PC-9 (cell line): ENCODE measurements at places on chromosomes 11 and 22.

DNA sequence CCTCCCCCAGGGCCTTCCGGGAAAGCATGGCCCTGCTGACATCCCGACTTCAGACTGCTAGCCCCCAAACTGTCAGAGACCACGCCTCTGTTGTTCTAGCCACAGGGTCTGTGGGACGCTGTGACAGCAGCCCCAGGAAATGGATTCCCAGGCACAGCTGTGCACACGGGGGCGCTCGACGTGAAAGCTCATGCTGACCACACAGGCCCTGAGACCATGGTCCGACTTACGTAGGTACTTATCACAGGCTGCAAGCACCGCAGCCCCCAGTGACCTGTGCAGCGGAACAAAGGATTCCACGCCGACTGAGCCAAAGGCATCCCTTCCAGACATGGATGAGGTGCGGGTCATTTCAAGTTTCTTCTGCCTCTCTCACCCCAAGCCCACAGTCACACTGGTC, 150.6 kb downstream of the CTTN start:
- no peak for DNase-seq

- DNase-seq, result peak; percentile 94
Observed at GRCh38 chr22:35627267-35628041, 10.3 kb upstream of the MB start.

DNA sequence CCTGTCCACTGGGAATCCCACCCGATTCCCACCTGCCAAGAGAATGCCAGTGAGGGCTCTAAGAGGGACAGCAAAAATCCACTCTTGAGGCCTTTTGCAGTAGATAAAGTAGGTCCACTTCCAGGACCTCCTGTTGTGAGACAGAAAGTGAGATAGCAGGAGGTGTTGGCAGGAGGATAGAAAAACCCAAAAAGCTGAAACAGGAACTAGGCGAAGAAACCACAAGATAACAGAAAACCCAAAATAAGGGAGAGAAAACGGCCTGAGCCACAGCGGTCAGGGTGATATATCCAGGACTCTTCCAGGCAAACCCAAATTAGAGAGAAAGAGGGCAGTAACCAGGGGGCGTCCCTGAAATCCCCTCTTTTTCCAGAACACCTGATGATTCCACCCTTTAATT, 79.7 kb upstream of the LINC01488 start:
- no peak for DNase-seq

- DNase-seq, result no peak
Observed at GRCh38 chr22:20099099-20099711, 16.7 kb upstream of the RANBP1 start.

- no peak for DNase-seq
Observed at GRCh38 chr11:59785818-59786217, 24.8 kb downstream of the MRPL16 start.

GRCh38 chr22:32826537-32826936, 25.0 kb downstream of the TIMP3 start:
- no peak for DNase-seq

DNA sequence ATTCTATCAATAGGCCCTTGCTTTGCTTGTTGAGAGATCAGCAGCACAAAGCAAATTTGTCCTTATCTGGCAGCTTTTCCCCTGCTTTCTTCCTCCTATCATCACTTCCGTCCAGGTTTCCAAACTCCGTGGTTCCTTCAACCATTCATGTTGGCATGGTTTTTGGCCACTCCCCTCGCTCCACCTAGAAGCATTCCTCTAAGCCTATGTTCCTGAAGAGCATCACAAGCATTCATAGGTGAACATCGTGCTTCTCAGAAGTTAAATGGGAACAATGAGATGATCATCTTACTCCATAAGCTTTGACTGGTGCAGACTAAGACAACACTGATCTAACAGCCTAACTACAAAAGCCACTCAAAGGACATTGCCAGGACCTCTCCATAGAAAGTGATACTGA, 86.3 kb downstream of the ETS1 start:
- no peak for DNase-seq

DNA sequence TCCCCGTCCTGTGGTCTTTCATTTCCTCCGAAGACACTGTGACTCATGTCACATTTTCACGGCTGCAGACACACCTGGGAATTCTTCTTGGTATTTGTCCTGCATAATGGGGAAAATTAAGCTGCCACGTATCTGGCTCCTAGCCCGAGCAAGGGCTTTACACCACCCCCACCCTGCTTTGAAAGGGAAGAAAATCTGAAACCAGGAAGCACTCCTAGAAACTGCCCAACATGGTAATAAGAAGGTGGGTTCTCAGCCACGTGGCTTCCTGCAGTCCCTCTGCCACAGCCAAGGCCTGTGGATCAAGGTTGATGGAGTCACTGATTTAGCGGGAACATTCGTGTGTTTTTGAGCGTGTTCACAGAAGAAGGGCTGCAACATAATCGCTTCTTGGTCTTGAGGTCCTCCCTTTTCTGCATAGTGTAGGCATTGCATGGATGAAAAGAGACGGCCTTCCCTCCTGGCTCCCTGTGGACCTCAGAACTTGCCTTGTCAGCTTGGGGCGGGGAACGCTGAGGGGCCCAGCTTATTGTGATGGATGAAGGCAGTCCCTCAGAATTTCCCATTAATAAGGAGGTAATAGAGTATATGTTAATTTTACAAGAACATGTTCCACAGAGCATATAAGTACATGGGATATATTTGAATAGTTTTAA, 292.0 kb downstream of the NTM start:
- no peak for DNase-seq

GRCh38 chr11:9047964-9048523, 43.4 kb downstream of the SCUBE2 start:
- no peak for DNase-seq

DNA sequence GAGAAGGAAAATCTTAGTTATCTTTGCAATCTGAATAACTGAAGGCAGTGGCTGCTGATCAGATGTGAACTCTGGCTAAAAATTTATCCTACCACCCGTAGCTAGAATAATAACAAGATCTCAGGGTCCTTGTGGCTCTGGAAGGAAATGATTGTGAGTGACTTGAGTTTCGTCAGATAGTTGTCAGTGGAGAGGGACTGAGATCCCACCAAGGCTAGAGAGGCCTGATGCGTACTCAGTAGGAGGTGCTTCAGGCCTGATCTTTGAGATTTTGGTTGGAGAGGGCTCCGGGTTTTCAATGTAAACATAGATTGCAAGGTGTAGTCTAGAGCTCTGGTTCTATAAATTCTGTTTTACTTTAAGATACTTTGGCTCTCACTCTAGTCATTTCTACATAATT, 1.4 kb downstream of the MADD start:
- no peak for DNase-seq

- no peak for DNase-seq
Observed at GRCh38 chr11:97325693-97326092, 935.9 kb downstream of the JRKL start.

- DNase-seq, result no peak
Observed at GRCh38 chr11:15034687-15035267, 38.6 kb upstream of the CALCB start.
